ENCODE measurements at places on chromosomes 6 and 20. TPM values are rescaled to one million over a fixed set of nuclear protein-coding genes. Genes with fewer than 3 reads are reported as not detected.

KIF6 gene
- total RNA-seq: under 0.01 TPM

NMBR gene
- total RNA-seq: not detected

ZBP1 gene
- not detected for total RNA-seq

SLC32A1 gene
- not detected for total RNA-seq

MDFI gene
- 0.55 TPM for total RNA-seq

CCM2L gene
- not detected for total RNA-seq

C6orf118 gene
- not detected for total RNA-seq

RIN2 gene
- 57.3 TPM for total RNA-seq

HEY2 gene
- total RNA-seq: not detected

CPNE1 gene
- 199 TPM for total RNA-seq

IL17F gene
- not detected for total RNA-seq

ESR1 gene
- total RNA-seq: 0.92 TPM
